Mesangial cell (primary cell): ENCODE measurements at places on chromosomes 11 and 22. TPM values are rescaled to one million over a fixed set of nuclear protein-coding genes. Genes with fewer than 3 reads are reported as not detected.

Gene APOA5
- total RNA-seq = not detected in 2 replicates

Gene PATE4
- not detected in 2 replicates for total RNA-seq

Gene GRIK4
- total RNA-seq = 0.13 TPM in 1 of 2 replicates, not detected in the other

Gene OR51E2
- not detected in 2 replicates for total RNA-seq

Gene BIK
- 4.1 and 9.5 TPM in 2 replicates for total RNA-seq

Gene LIF
- 42.5 and 60.8 TPM in 2 replicates for total RNA-seq

Gene NLRP14
- total RNA-seq = not detected in 2 replicates

Gene GRM5
- total RNA-seq = under 0.01 and 0.13 TPM in 2 replicates

Gene TREH
- total RNA-seq = not detected in 2 replicates

Gene BDNF
- 6.5 and 14.7 TPM in 2 replicates for total RNA-seq

Gene OR5A1
- total RNA-seq = not detected in 2 replicates

Gene SMCO4
- 6.8 and 13.7 TPM in 2 replicates for total RNA-seq

Gene GLB1L3
- total RNA-seq = 0.16 and 0.63 TPM in 2 replicates

Gene TTLL1
- total RNA-seq = 5.4 and 13.3 TPM in 2 replicates

Gene SHISAL1
- total RNA-seq = under 0.01 TPM in 2 replicates

Gene OR2AG2
- total RNA-seq = under 0.01 and 0.13 TPM in 2 replicates

Gene AGBL2
- total RNA-seq = 0.98 and 2.8 TPM in 2 replicates

Gene CWF19L2
- 2.8 and 3.0 TPM in 2 replicates for total RNA-seq

Gene DDI1
- not detected in 2 replicates for total RNA-seq

Gene TMEM126A
- 13.3 and 26.9 TPM in 2 replicates for total RNA-seq

Gene CEP57
- total RNA-seq = 24.0 and 24.1 TPM in 2 replicates

Gene OR8D4
- not detected in 2 replicates for total RNA-seq

Gene BCO2
- 1.8 and 2.1 TPM in 2 replicates for total RNA-seq

Gene RNF215
- total RNA-seq = 17.3 and 25.2 TPM in 2 replicates

Gene MMP12
- total RNA-seq = not detected in 2 replicates

Gene LARGE2
- under 0.01 and 0.25 TPM in 2 replicates for total RNA-seq

Gene TRIM64C
- total RNA-seq = not detected in 2 replicates

Gene TMEM86A
- total RNA-seq = 0.49 and 4.1 TPM in 2 replicates

Gene PRAME
- total RNA-seq = 2.8 and 4.2 TPM in 2 replicates

Gene NAALAD2
- 0.49 and 0.63 TPM in 2 replicates for total RNA-seq

Gene MAP6
- total RNA-seq = 0.65 and 0.89 TPM in 2 replicates

Gene TEX54
- not detected in 2 replicates for total RNA-seq

Gene ZNRF3
- 10.3 and 21.9 TPM in 2 replicates for total RNA-seq

Gene CNTN5
- 0.16 and 1.5 TPM in 2 replicates for total RNA-seq

Gene RASGRP2
- 1.3 TPM in 1 of 2 replicates, not detected in the other for total RNA-seq

Gene SYT9
- total RNA-seq = not detected in 2 replicates

Gene LRRC10B
- total RNA-seq = not detected in 2 replicates

Gene C11orf65
- 0.13 and 1.6 TPM in 2 replicates for total RNA-seq

Gene MS4A14
- not detected in 2 replicates for total RNA-seq

Gene LINC01488
- total RNA-seq = not detected in 2 replicates

Gene MISFA
- total RNA-seq = not detected in 2 replicates

Gene STK33
- 4.7 and 9.0 TPM in 2 replicates for total RNA-seq

Gene RFPL2
- total RNA-seq = not detected in 2 replicates

Gene C1QTNF5
- 1.6 and 8.5 TPM in 2 replicates for total RNA-seq

Gene TRIM49
- total RNA-seq = not detected in 2 replicates

Gene ARCN1
- 82.3 and 105 TPM in 2 replicates for total RNA-seq
